ENCODE measurements at places on chromosomes 2 and 18. TPM values are rescaled to one million over a fixed set of nuclear protein-coding genes. Genes with fewer than 3 reads are reported as not detected.

- no peaks in the 10 kb centered on the region for H3K27me3 ChIP-seq
- no peak for DNase-seq
- H3K36me3 ChIP-seq = no peaks in the 10 kb centered on the region
- peaks cover 13% of the 10 kb centered on the region for H3K4me1 ChIP-seq
Measured at GRCh38 chr2:132621131-132621875, 48.7 kb downstream of the LYPD1 start.

DNA sequence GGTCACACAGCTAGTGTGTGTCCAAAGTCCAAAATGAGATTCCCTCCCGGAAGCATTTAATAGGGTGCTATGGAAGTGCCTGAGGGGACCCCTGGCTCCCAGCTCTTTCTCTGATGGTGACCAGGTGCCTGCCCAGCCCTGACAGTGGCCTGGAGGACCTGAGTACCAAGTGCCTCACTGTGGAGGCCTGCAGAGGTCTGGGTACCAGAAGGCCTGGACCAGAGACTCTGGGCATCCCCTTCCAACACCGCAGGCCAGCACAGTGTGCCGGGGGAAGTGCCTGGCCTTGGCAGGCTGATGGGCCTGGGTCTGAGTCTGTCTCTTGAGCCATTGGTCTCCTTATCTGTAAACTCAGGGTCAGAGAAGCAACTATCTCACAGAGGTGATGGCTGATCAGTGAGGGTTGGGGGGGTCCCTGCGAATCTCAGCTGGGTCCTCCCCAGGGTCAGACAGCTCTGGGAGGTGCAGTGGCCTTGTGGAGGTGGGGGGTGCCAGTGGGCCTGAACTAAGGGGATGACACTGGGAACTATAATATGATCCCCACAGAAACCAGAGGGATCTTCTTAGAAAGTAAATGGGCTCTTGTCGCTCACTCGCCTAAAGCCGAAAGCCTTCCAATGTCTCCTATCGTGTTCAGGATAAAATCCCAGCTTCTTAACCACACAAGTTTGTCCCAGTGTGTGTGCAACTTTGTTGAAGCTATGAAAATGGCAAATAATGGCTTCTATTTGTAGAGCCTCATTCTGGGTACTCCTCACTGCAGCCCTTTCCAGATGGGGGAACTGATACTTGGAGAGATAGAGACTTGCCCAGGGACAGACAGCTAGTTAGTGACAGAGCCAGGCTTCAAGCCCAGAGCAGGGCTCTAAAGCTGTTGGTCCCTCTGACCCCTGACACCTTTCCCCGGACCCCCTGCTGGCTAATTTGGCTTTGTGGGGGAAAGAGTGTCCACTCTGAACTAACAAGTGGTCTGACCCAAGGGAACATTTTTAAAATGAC, 225.1 kb downstream of the TFCP2L1 start:
- no peak for DNase-seq
- H3K4me3 ChIP-seq = no peak overlapping the region
- no peaks in the 10 kb centered on the region for H3K27me3 ChIP-seq
- H3K36me3 ChIP-seq = no peaks in the 10 kb centered on the region
- no peak overlapping the region for H3K27ac ChIP-seq

DNA sequence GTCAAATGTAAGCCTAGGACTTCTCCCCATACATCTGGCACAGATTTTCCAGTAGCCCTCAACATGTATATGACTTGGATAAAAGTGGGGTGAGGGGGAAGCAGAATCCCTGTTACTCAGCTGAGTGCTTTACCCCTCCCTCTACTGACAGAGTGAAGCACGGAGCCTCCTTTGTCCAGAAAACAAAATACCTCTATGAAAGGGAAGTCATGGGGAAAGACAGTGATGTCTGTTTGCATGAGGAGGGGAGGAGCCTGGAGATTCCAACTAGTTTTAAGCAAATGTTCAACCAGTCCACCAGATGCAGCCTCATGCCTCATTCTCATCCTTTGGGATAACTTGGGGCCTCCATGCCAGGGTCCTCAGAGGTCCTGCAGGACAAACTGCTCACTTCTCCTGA, 203.9 kb downstream of the SMAD2 start:
- no peaks in the 10 kb centered on the region for H3K4me1 ChIP-seq
- no peaks in the 10 kb centered on the region for H3K36me3 ChIP-seq

DNA sequence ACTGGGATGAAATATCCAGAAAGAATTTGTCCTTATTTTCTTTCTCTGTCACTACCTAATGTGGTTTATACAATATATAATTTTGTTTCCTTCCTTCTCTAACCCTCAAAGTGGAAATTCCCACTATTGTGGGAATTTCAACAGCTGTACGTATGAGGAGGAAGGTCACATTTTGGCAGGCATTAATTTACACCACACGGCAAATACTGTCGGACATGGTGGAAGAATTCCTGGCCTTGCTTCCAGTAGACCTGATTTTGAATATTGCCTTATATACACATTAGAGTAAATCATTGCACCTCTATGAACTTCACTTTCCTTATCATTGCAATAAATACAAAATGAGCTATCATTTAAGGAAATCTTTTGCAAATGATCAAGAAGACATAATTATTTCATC, 358.1 kb upstream of the ETAA1 start:
- H3K4me3 ChIP-seq = no peak overlapping the region
- H3K27ac ChIP-seq = no peak overlapping the region
- H3K36me3 ChIP-seq = no peaks in the 10 kb centered on the region
- no peaks in the 10 kb centered on the region for H3K27me3 ChIP-seq
- H3K4me1 ChIP-seq = no peaks in the 10 kb centered on the region

- no peak overlapping the region for H3K27ac ChIP-seq
- no peaks in the 10 kb centered on the region for H3K36me3 ChIP-seq
- no peaks in the 10 kb centered on the region for H3K27me3 ChIP-seq
- no peak for DNase-seq
- no peak overlapping the region for H3K4me3 ChIP-seq
Measured at GRCh38 chr2:120847700-120848321, 112.1 kb downstream of the GLI2 start.

GRCh38 chr2:207157162-207157481, 8.6 kb downstream of the KLF7 start:
- no peaks in the 10 kb centered on the region for H3K27me3 ChIP-seq
- H3K4me1 ChIP-seq = peaks cover 9% of the 10 kb centered on the region
- H3K27ac ChIP-seq = no peak overlapping the region
- no peaks in the 10 kb centered on the region for H3K36me3 ChIP-seq

DNA sequence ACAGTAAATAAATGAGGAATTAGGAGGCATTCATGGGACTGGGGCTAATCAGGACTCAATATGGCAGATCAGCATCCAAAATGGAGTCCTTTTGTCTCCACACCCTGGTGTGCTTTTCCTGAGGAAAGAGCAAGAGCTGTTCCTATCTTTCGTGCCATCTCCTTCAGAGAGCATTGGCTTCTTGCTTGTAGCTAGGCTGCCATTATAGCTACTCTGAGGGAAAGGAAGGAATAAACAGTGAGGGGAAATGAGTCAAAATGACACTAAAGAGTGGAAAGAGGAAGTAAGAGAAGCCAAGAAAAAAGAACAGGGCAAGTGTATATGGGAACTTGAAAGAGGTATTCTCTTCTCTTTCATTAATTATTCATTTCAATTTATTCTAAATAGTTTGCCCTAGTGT, 8.4 kb upstream of the NMI start:
- H3K4me3 ChIP-seq = no peak overlapping the region
- no peaks in the 10 kb centered on the region for H3K36me3 ChIP-seq
- no peaks in the 10 kb centered on the region for H3K27me3 ChIP-seq
- H3K4me1 ChIP-seq = no peaks in the 10 kb centered on the region
- DNase-seq = no peak

DNA sequence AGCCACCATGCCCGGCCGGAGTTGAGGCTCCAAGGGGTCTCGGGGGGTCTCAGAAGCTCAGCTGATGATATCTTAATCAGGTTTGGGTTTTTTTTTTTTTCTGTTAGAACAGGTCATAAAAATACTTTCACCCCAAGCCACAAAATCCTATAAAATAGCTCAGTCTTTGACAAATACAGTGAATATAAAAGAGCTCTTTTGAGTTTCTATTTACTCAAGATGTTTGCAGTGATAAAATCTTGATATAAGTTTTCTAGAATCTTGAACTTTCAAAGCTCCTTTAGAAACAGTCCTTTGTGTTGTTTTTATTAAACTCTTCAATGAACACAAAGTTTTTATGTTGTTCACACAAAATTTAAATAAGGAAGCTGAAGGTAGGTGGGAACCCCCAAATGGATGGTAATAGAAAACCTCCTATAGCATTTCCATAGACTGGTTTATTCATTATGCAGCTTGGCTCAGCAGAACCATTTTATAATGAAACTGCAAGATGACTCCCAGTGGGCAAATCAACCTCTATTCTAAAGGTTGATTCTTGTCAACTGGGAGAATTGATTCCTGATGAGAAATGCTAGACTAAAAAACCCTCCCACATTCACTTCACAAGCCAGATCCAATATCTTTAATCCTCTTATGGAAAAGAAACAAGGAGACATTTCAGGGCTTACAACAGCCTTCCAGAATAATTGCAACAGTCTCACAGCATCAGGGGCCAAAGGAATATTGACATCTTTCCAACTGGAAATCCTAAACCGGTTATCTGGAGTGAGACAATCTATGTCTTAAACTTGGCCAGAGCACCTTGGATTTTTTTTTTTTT, 13.6 kb upstream of the NARS1 start:
- no peak for DNase-seq
- H3K27ac ChIP-seq = no peak overlapping the region
- no peaks in the 10 kb centered on the region for H3K4me1 ChIP-seq
- H3K4me3 ChIP-seq = no peak overlapping the region
- no peaks in the 10 kb centered on the region for H3K36me3 ChIP-seq

GALM gene
- total RNA-seq = 10.2 TPM

MYOM1 gene
- total RNA-seq = 0.52 TPM

Data from HCT116 (cell line).